ENCODE measurements at places on chromosomes 12 and 14. TPM values are rescaled to one million over a fixed set of nuclear protein-coding genes. Genes with fewer than 3 reads are reported as not detected.

Gene A2ML1
- 11.5 TPM for total RNA-seq

Gene CEBPE
- total RNA-seq = not detected

DNA sequence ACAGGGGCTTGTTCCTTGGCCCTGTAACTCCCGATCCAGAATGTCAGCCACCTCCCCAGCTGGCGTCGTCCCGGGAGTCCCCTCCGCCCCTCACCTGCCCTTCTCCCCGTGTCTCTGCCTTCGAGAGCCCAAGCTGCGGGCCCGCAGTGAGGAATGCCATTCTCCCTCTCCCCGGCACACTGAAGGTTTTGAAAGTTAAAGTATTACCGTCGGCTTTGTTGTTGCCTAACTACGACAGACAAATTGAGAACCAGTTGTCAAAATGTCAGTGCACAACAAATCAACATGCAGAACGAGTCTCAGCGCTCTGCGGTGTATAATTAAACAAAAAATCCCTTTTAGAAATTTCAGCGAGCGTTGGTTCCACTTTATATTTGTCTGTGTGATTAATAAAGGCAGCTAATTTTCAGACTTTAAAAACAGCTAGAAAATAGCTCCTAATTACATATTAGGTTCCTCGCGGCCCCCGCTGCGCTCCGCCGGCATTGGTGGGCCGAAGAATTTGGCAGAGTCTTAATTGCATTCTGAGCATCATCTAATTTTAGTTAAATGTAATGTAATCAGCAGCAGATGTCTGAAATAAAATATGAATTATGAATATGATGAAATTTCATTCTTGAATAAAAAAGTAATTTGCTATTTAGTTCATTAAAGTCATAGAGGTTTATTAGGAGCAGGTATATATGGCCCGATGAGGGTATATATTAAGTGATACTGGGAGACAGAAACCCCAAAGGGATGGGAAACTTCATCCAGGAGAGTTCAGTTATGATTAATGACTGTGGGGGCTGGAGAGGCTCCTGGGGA lies 40.3 kb downstream of the MVK start:
- peak; percentile 28 for DNase-seq
- H3K36me3 ChIP-seq = no peaks in the 10 kb centered on the region
- no peak overlapping the region for H3K27ac ChIP-seq
- no peak overlapping the region for H3K4me3 ChIP-seq
- peaks cover 4% of the 10 kb centered on the region for H3K4me1 ChIP-seq

- no peak overlapping the region for H3K4me3 ChIP-seq
- H3K36me3 ChIP-seq = 0 out of 2 replicates have a peak, but pooled peaks cover 3% of the 10 kb centered on the region
- peaks cover 9% of the 10 kb centered on the region for H3K4me1 ChIP-seq
- no peaks in the 10 kb centered on the region for H3K27me3 ChIP-seq
These were observed 13.3 kb downstream of the TSPAN9 start for GRCh38 chr12:3090240-3091037.
